Epithelial cell of alveolus of lung (primary cell): ENCODE measurements at places on chromosomes 7 and 10. TPM values are rescaled to one million over a fixed set of nuclear protein-coding genes. Genes with fewer than 3 reads are reported as not detected.

OPN1SW gene
- not detected in 2 replicates for total RNA-seq

TFEC gene
- 0.13 TPM in 1 of 2 replicates, not detected in the other for total RNA-seq

DENND11 gene
- total RNA-seq, result 3.9 and 6.8 TPM in 2 replicates

VTI1A gene
- 18.0 and 24.4 TPM in 2 replicates for total RNA-seq

TM9SF3 gene
- 63.4 and 66.8 TPM in 2 replicates for total RNA-seq
